Stimulated activated CD8-positive, alpha-beta memory T cell treated with anti-CD3 and anti-CD28 coated beads, Interleukin-7, amount 100 ng/mL, for 1 hour (primary cell): ENCODE measurements at places on chromosomes 5 and 9.

- DNase-seq: no peak
These were observed 2.0 kb downstream of the ISL1 start for GRCh38 chr5:51385216-51385615.

DNA sequence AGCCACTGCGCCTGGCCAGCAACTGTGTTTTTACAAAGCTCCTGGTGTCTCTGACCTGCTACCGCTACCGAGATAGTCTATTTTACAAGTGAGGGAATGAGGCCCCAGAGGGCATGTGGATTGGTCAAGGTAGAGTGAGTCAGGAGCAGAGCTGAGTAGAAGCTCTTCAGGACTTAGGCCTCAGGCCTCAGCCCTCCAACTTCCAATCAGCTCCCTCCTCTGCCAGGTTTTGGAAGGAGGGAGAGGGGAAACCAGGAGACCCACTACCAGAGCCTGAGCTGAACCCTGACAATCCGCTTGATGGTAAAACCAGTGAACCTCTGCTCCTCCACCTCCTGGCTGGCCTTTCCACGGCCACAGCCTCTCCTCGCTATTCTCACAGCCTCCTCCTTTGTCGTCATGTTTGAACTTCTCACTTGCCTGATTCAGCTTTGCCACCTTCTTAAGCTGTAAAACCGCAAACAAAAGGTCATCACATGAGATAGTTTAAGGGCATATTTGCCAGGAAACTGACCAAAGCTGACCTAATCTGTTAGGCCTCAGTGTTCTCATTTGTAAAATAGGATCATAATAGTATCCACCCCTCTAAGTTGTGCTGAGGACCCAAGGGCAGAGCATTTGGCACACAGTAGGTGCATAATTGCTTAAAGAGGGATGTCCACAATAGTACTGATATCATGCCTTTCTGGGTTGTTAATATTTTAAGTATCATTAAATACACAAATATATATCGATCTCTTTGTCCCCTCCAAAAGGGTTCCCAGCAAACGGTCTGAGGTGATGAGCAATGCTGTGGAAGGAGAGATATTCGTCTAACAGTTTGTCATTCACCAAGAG, 1.7 kb downstream of the TRAF1 start:
- DNase-seq: no peak

- DNase-seq: no peak
These were observed 11.8 kb upstream of the SCGB3A1 start for GRCh38 chr5:180603076-180603594.

GRCh38 chr5:141260458-141261237, 15.5 kb downstream of the PCDHB15 start:
- DNase-seq: no peak

DNA sequence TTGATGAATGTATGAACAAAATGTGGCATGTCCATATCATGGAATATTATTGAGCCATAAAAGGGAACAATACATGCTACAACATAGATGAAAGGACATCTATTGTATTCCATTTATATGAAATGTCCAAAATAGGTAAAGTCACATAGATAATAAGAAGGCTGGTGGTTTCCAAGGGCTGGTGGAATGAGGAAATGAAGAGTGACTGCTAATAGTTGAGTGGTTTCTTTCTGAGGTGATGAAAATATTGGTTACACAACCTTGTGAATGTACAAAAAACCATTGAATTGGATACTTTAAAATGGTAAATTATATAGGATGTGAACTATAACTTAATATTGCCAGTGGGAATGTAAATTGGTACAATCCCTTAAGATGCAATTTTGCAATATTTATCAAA, 5.2 kb downstream of the ARSB start:
- DNase-seq: no peak
